Effector memory CD8-positive, alpha-beta T cell (primary cell): ENCODE measurements at places on chromosomes 7 and 10.

DNA sequence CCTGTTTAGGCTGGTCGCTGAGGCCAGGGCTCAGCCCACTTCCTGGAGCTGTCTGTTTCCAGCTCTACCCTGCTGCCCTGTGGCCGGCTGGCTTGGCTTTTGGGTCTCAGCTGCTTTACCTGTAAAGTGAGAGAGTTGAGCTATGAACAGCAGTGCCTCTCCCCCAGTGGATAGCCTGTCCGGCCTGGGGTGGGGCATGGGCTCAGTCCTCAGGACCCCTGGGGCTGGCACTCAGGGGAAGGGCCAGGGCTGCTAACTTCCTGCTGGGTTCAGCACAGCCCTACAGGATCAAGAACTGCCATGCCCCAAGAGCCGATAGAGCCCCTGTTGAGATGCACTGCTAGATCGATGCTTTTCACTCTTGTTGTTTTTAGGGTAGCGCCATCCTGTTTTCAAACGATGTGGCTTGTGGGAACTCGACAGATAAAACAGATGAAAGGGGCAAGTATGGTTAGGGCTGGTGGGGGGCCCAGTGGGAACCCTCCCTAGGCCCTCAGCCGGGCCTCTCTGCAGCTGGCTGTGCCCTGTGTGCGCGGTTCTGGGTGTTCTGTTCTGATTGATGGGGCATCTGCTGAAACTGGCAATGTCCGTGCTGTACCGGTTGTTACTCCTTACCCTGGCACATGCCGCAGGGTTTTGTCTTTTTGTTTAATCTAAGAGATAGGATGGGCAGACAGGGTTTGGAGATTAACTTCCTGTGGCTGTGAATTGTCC is 10.0 kb upstream of the SFRP5 start:
- no peak for DNase-seq

DNA sequence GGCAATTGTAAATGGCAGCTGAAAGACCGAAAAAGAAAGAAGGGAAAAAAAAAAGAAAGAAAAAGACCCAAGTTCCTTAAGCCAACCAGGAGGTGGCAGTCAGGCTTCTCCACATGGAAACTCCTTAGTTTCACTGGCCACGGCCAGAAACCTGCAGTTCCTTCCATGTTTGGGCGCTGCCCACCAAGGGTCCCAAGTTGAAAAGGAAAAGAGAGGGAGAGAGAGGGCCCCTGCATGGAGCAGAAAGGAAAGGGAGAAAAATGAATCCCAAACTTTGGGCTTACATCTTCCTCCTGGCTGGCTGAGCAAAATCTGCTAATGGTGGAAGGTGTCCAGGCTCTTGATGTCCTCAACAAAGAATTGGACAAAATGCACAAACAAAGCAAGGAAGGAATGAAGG is 31.8 kb upstream of the ABCA13 start:
- no peak for DNase-seq

DNA sequence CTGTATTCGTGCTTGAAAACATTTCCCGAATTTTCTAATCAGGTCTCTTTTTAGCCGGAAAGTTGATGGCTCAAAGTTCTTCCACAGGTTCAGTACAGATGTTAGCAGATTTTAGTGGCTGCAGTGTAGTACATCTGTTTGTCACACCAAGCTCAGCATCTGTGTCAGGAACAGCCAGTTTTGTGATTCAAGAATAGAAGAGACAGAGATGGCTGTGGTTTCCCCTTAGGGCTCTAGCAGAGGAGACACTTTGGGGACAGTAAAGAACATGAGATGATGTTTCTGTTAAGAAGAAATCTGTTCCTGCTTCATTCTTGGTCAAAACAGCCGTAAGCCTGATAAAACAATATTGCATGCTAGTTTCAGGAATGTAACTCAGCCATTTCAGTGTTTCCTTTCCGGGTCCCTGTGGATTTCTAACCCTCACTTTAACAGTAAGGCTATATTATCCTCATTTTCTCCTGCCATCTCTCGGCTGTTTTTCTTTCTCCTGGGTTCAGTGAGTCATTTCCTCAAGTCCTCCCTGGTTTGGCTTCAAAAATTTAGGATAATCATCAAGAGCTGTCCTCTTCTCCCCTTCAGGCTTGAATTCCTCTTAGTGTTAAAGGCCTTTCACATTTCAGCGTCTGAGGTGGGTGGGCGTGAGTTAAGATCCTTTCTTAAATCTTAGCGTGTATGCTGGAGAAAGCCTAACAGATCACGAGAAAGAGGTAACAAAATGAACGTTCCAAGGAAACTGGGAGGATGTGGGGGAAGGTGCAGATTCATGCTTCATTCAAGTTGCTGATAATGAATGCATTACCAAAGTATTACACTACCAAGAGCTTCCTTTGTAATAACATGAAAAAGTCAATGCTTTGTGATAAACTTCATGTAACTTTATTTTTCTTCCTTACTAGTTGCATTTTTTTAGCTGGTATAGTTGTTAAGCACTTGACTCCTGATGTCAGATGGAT is 37.1 kb upstream of the BICC1 start:
- no peak for DNase-seq

- DNase-seq: no peak
These were observed 11.1 kb downstream of the PRLHR start for GRCh38 chr10:118584181-118584954.

DNA sequence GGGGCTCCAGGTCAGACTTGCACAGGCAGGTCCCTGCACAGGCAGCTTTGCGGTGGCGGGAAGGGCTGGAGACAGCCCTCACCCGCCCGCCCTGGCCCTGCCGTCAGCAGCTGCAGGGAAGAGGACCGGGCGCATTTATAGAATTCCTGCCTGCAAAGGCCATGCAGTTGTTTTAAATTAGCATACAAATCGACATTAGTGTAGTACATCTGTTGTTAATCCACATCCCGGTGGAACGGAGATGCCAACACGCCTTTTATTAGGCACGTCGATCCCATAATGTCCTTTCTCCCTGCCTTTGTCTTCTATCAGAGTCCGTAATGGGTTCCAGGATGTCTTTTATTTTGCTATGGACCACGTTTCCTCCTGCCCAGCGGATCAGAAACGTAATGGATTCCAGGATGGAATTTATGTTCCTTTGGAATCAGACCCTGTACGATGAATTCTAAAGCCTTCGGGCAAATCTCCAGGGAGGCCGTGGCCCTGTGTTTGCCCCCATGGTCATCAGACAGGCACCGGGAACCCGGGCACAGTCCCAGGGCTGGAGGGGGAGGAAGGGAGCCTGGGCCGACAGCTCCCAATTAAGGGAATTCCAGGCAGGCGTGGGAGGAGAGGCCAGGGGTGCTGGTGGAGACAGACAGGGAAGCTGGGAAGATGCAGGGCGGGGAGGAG is 123.9 kb downstream of the COL26A1 start:
- no peak for DNase-seq

- DNase-seq: no peak
These were observed 213.2 kb upstream of the MDFIC start for GRCh38 chr7:114708646-114709045.

GRCh38 chr7:19401461-19401860 is 256.2 kb upstream of the FERD3L start:
- no peak for DNase-seq

DNA sequence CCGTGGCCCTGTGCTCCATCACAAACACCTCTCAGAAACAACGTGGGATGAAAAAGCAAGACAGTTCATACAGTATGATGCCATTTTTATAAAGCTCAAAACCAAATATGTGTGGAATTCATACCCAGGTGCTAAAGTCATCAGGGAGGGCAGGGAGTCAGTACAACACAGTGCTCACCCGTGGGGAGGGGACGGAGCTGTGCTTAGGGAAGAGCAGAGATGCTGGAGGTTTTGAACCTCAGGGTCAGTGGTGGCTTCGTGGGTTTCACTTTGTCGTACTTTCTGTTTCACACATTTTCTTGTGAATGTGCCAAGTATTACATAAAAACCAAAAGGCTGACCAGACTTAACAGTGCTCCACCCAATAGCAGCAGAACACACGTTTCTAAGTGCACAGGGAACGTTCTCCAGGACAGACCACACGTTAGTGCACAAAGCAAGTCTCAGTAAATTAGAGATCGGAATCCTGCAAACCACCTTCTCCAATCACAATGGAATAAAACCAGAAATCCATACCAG is 21.2 kb downstream of the ZMIZ2 start:
- peak; percentile 28 for DNase-seq

GRCh38 chr7:16874066-16874465 is 7.7 kb downstream of the AGR3 start:
- DNase-seq: no peak

- no peak for DNase-seq
These were observed 116.7 kb downstream of the VIPR2 start for GRCh38 chr7:159027789-159028507.

DNA sequence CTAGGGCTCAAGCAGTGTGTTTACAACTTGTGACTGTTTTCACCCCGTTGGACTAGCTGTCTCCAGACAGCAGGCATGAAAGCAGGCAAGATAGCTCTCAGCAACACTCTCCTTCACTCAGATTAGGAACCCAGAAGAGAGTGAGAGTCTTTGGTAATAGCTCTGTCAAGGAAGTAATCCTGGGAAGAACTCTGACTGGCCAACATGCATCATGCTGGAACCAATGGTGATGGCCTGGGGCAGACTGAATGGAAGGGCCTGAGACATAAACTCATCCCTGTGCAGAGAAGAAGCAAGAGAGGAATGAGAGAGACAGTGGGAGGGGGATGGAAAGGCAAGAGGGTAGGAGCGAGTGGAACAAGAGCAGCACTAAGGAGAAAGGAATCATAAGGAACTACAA is 48.9 kb downstream of the AKR1D1 start:
- no peak for DNase-seq

DNA sequence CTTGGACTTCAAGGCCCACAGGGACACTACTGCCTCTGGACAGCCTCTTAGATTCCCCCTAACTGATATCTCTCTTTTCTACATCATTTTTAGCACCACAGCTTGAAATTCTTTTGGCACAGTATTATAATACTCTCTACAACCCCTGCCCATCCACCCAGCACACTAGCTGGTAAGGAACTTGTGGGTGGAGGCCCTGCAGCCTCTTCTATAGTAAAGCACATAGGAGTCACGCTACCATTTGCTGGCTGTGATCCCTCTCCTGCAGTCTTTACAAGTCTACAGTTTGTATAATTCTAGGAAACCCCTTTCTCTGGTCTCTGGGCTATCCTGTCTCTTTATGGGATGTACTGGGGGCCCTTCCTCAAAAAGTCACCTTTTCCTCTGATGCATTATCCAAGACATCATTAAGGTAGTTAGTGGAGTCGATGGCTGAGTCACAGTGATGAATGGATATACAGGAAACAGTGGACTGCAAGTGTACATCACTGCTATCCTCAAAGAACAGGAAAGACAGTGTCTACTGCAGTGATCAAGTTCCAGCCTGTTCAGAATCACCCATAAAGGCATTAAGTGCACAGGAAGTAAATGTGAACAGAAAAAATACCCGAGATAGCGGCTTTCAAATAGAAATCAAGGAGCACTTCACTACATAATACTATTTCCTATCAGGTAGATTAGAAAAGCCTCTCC is 54.4 kb downstream of the STK17A start:
- no peak for DNase-seq
